CD4-positive, alpha-beta memory T cell (primary cell): ENCODE measurements at places on chromosomes 11 and 22.

DNA sequence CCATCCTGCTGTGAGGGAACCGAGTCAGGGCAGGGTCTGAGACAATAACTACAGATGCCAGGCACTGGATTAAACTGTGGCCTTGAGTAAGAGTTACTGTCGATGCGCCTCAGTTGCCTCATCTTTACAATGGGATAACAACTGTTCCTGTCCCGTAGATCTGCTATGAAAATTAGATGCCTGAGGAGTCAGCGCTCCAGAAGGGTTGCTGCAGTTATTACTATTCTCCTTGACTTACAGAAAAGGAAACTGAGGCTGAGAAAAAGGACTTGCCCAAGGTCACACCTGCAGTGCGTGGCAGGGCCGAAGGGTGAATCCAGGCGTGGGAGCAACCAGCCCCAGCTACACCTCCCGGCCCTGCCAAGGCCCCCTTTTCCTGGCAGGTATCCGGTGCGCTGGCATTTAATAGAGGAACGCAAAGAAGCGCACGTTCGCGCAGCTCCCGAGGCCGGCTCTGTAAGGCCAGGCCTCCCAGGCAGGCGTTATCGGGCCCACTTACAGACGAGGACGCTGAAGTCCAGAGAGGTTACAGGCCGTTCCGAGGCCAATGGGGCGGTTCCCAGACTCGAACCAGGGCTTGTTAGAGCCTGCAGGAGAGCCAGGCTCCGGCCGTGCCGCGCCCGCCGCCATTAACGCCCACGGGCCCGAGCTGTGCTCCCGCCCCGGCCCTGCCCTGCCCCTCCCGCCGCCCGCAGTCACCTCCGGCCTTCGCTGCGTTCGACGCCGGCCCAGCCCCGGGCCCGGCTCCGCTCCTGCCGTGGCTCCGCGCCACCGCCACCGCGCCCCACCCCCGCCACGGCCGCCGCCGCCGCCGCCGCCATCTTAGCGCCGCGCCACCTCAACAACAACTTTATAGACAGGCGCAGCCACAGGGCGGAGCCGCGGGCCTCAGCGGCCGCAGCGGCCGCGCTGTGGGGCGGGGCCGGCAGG is at the start of gene C11orf68:
TSS of gene C11orf68 (minus strand) at position 852 of the 930 bp plus-strand sequence. CDS start at position 821, 31 bp downstream.
- DNase-seq: no peak

- DNase-seq: no peak
Measured at GRCh38 chr22:31683181-31684105, 21.4 kb upstream of the PISD start.

GRCh38 chr11:34075178-34075820 is 23.8 kb downstream of the CAPRIN1 start:
- no peak for DNase-seq

DNA sequence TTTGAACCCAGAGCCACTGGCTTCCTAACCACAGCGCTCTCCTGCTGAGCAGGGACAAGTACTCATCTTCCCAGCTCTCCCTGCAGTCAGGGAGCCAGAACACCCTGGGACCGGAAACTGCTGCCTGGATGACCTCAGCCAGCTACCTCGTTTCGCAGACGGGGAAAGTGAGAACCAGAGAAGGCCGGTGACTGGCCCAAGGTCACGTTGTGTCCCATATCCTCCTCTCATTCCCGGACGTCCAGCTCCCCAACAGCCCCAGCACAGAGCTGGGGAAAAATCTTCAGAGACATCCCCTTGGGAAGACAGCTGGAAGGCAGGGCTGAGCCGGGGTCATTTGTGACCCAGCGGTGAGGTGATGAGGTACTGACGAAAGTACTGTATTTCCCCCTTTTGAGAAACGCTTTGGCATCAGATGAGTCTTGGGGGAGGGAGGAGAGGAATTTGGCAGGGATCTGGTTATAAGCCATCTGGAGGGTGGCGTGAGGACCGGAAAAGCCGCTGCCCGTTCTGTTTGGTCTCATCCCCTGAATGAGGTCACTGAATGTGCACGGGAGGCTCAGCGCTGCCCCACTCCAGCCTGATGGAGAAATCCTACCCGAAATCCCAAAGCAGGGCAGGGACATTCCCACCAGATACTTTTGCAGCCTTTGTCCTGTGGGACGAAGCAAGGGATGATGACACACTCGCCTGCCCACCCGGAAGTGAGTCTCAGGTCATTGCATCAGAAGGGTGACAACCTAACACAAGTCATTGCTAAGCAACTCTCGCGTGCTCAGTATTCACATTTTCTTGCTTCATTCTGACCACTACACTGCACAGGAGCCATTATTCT is 41.1 kb downstream of the LIF start:
- no peak for DNase-seq

DNA sequence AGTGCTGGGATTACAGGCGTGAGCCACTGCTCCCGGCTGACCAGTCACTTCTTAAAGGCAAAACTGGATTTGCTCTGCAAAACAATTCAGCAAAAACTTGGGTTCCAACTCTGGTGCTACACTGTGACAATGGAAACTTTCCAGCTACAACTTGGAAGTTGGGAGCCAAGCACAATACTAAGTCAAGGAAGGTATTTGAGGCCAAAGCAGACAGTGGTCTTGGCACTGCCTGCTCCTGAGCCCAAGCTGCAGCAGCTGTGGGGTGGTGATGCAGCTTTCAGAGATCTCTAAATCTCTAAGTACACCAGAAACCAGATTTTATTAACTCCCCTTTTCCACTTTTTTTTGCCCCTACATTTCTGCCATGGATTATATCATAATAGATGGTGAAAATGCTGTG is 17.5 kb downstream of the ADM start:
- no peak for DNase-seq

- no peak for DNase-seq
Measured at GRCh38 chr11:112229746-112230433, 3.7 kb downstream of the PTS start.

DNA sequence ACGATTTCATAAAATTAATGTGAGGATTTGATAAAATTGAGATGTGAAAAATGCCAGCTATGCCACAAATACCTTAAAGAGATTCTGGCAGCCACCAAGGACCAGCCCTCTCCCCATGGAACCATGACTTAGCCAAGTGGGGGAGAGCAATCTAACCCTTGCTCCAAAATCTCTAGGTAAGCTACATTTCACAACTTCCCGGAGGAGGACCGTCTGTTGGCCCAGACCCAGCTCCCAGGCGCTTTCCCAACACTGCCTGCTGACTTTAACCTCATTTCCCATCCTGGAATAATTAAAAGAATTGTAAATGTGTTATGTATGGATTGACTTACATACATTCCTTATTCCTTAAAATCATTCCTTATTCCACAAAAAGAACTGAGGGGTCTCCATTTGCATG is 47.5 kb upstream of the TENM4 start:
- no peak for DNase-seq

DNA sequence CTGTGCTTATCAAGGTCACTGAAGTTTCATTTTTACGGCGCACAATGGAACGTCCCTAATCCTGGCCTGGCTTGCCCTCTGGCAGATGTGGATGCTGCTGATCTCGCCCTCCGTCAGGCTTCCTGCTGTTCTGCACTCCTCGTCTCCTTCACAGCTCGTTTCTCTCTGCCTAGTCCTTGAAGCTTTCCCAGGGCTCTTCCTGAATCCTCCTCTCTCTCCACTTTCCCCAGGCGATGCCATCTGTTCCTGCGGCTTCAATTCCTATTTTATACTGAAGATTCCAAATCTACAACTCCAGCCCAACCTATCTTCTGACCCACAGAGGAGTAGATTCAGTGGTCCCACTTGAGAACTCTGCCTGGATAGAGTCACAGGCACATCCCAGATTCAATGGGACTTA is 14.2 kb downstream of the SLC22A8 start:
- no peak for DNase-seq

GRCh38 chr11:68660066-68660810 is 24.1 kb upstream of the GAL start:
- DNase-seq: no peak

DNA sequence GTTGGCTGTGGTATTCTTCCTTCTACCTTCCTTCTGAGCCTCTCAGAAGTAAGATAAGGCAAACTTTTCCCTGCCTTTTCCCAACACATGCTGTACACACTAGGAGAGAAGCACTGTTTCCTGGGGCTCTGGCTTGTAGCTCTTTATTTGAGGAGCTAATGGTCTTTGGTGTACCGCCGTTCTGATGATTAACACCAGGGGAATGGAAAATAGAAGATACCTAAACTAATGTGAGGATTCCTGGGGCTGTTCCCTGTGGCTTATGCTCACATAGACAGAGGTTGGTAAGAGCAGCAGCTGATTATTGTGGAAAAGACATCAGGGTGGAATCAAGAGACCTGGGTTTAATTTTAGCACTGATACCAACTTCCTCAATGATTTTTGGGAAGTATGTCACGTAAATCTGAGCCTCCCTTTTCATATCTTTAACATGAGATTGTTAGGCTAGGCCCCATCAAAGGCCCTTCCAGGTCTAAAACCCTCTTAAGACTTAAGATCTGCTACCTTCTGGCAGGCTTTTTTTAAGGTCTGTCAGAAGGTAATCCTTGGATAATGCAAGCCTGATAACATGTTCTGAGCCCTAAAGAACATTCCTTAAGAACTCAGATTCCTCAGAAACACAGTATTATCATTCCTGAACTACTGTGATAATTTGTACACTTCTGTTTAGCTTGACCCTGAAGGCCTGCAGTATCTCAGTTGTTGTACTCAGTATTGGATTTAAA is 24.8 kb upstream of the RCE1 start:
- DNase-seq: no peak

- DNase-seq: no peak
Measured at GRCh38 chr22:20229916-20230775, 38.0 kb downstream of the RTN4R start.

GRCh38 chr11:11987503-11988022 is 20.9 kb downstream of the DKK3 start:
- no peak for DNase-seq

- DNase-seq: no peak
Measured at GRCh38 chr11:10648871-10649270, 44.7 kb downstream of the IRAG1 start.

GRCh38 chr22:35409783-35410662 is 10.1 kb downstream of the MCM5 start:
- DNase-seq: no peak

- peak; percentile 62 for DNase-seq
Measured at GRCh38 chr11:8263769-8264410, at the start of gene LMO1. LMO1 (minus strand) TSS chr11:8263878; CDS start chr11:8263362, 516 bp downstream.

DNA sequence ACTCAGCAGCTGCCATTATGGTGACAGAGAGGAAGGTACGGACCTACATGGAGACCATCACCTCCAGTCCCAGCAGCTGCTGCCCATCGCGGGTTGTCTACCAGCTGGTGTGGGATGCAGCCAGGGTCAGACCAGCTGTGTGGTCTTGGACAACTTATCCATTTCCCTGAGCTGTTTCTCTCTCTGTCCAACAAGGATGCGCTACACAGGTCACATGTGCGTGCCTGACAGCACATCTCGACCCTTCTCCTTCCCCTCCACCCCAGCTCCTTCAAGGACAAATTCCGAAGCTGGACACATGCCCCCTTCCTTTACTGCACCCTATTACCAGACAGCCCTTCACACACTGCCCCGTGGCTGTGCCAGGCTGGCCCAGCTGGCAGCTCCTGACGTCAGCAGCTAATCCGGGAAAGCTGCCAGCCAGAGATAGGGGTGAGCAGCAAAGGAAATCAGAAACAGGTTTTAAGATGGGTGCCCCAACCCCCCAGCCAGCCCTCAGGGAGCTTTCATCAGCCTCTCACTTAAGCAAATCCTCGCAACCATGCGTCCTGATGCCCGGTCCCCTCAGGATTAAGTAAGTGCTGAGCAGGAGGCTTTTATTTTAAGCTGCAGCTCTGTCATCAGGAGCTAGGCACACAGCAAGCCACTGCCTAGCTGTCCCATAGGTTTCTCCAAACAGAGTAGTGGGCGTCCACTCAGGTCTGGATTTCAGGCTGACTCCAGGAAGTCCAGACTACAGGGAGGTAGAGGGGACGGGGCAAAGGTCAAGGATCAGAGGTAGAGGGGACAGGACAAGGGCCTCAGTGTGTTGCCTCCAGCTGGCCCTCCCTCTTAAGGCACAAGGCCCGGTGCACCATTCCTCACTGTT is 20.3 kb downstream of the TEF start:
- DNase-seq: no peak

- no peak for DNase-seq
Measured at GRCh38 chr11:32173977-32174376, 83.1 kb downstream of the RCN1 start.

DNA sequence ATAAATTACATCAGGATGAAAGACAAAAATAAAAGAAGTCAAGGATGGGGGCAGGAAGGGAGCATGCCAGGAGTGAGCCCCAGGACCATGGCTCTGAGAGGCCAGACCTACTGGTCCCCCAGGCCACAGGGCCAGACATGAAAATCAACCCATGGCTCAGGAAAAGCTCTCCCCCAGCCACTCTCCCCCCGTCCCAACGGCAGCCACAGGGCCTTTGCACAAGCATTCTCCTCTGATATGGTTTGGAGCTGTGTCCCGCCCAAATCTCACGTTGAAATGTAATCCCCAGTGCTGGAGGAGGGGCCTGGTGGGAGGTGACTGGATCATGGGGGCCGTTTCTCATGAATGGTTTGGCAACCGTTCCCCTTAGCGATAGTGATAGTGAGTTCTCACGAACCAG is 80.8 kb upstream of the ANO1 start:
- DNase-seq: no peak

GRCh38 chr11:1870721-1871466 is 18.0 kb downstream of the LSP1 start:
- peak; percentile 70 for DNase-seq

DNA sequence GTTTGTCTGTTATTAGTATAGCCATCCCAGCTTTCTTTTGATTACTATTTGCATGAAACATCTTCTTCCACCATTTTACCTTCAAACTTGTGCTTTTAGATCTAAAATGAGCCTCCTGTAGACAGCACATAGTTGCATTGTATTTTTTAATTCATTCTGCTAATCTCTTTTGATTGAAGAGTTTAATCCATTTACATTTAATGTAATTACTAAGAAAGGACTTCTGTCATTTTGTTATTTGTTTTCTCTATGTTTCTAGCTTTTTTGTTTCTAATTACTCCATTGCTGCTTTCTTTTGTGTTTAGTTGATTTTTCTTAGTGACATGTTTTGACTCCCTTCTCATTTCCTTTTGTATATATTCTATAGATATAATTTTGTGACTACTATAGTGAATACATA is 43.7 kb upstream of the ZBTB44 start:
- DNase-seq: no peak

GRCh38 chr11:87176044-87176443 is 138.3 kb downstream of the TMEM135 start:
- DNase-seq: no peak

DNA sequence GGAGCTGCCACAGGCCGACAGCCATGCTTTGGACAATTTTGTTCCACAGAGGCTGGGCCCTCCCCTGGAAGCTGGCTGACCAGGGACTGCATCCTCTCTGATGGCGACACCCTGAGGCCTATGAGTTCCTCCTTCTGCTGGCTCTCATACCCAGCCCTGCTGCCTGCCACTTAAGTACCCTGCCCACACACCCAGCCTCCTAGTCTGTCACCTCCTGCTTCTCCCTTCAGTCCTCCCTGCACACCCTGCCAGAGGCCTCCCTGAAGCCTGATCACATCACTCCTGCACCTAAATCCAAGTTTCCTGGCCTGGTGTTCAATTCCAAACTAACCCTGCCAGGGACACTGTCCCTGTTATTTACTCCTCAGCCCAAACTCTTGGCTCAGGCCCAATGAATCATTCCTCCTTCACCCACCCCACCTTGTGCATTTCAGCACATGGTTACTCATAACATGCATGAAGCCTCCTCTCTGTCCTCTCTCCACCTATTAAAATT is 136.7 kb upstream of the NECTIN1 start:
- DNase-seq: no peak

- DNase-seq: no peak
Measured at GRCh38 chr11:126336671-126337101, 18.8 kb upstream of the ST3GAL4 start.
